ENCODE measurements at places on chromosomes 7 and 10. TPM values are rescaled to one million over a fixed set of nuclear protein-coding genes. Genes with fewer than 3 reads are reported as not detected.

GRCh38 chr10:75209921-75210281 lies 695 bp upstream of the VDAC2 start:
- peak; percentile 96 for DNase-seq

GRCh38 chr7:150719960-150720891 lies 3.8 kb downstream of the GIMAP1 start:
- DNase-seq, result no peak

GRCh38 chr7:108245523-108246226 lies 115.5 kb upstream of the LAMB4 start:
- no peak for DNase-seq

- DNase-seq, result no peak
These were observed 11.3 kb downstream of the BMI1 start for GRCh38 chr10:22332116-22332692.

DNA sequence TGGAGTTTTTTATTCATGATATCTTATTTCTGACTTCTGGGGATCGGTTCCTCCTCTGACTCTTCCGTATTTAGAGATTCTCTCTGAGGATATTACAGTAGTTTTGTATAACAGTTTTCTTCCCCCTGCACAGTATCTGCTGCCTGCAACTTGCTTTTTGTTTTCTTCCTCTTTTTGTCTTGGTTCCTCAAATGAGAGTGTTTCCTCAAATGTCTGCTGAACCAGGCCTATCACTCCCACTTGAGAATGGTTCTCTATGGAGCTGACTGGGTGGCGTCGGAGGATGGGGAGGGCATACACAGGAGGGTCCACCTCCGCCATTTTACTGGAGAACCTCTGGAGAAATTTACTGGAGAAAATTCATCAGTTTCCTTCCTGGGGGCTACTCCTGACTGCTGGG lies 27.7 kb downstream of the ARHGAP22 start:
- DNase-seq, result no peak

GRCh38 chr10:106987362-106987761 lies 177.1 kb downstream of the SORCS1 start:
- no peak for DNase-seq

GRCh38 chr7:26667514-26668133 lies 196.8 kb downstream of the SKAP2 start:
- DNase-seq, result no peak

DNA sequence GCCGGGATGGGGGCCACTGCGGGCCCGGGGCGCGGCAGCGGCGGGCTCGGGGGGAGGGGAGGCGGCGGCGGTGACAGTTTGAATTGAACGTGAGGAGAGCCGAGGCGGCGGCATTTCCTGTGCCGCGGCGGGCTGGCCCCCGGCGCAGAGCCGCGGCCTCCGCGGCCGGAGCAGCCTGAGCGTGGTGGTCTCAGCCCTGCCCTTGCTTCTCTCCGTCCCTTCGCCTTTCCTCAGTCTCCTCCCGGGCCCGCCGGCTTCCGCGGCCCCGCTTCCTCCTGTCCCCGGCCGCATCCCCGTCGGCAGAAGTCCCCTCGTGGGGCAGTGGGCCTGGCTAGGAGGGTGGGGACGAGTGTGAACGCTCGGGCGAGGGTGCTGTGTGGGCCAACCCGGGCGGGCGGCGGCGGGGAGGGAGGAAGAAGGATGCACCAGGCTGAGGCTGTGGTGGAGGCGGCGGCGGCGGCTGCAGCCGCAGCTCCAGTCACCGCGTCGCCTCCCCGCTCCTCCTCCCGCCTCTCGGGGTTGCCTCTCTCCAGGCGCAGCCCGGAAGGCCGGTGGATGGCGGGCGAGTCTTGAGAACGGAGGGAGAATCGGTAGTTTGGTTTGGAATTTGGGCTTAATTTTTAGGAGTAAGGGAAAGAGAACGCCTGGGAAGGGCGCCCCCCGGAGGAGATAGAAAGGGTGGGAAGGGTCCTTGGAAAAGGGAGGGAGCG lies 690 bp downstream of the SEPTIN7 start:
- DNase-seq, result peak; percentile 91

DNA sequence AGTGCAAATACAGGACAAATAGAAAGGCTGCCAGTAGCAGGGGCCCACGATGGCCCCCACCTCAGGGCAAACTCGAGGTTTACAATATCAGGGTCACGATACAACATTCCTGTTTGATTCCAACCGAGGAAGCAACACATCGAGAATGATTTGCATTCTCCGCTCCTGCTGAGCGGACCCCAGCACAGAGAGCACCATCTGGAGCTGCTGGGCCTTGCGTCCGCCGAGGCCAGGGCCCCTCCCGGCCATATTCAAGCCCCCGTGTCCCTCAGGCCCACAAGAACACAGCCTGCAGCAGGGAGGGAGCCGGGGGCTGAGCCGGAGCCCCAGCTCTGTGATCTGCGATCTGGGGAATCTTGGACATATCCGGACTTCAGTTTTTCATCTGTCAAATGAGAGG lies 84.3 kb downstream of the PRKAG2 start:
- DNase-seq, result peak; percentile 70

GRCh38 chr7:79515358-79515757 lies 61.9 kb upstream of the MAGI2 start:
- DNase-seq, result no peak

DNA sequence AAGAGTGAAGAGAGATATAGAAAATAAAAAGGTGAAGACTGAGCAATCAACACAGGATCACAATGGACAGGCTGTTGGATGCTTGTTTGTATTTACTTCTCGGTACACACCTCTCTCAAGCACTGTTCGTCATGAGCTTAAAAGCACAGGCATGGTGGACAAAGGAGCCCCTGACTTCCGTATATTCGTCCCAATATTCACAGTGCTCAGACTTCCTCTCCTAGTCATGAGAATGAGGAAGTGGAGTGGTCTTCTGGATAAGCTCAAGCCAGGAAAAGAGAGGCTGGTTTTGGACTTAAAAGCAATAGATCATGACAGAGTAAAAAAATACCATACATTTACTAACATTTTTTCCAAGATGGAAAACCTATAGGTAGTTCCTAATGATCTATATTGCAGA lies 172.5 kb downstream of the SORCS1 start:
- DNase-seq, result no peak

- DNase-seq, result no peak
These were observed 61.2 kb downstream of the PCLO start for GRCh38 chr7:83101530-83101929.

GRCh38 chr10:99583687-99584086 lies 36.6 kb downstream of the SLC25A28 start:
- DNase-seq, result no peak

DNA sequence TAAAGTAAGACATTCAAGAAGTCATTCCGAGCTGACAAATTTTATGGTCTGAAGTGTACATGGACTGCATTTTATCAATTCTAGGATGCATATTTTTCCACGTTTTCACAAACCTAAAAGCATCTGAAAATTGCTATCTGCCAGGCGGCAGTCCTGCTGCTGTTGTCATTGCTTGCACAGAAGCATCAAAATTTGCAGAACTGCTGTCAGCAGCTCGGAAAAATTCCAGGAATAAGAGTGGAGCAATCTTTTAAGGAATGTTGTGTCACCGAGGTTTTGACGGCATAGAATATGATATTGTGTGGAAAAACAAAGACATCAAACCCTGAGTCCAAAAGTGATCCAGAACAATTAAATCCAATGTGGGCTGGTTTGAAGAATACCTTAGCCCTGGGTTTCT lies 61.4 kb downstream of the CHCHD3 start:
- DNase-seq, result no peak

- no peak for DNase-seq
These were observed 546.7 kb downstream of the REEP3 start for GRCh38 chr10:64067859-64068258.

DNA sequence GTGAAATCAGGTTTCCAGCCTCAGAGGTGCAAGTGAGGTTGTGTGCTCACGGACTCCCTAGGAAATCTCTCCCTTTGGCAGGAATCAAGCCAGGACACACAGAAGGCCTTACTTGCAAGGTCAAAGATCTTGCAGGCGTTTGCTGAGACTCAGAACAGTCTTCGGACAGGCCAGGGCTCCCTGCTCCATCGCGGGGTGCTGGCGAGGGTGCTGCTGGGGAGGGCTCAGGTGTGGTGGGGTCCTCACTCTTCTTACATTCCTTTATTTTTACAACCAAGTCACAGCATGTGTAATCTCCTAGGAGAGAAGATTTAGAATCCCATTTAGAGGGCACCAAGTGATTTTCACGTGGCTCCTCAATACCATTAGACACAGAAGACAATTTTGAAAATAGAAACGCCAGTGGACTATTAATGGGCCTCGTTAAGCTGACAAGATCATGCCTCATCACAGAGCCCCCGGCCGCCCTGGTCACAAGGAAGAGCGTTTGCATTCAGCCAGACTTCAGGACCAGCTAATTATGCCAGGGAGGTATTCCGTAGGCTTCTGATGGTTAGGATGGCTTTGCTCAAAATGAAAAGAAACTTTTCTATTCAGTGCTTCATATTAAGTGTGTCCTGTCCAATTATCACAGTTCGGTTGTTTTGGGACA lies 73.1 kb upstream of the ADAM12 start:
- DNase-seq, result no peak

DNA sequence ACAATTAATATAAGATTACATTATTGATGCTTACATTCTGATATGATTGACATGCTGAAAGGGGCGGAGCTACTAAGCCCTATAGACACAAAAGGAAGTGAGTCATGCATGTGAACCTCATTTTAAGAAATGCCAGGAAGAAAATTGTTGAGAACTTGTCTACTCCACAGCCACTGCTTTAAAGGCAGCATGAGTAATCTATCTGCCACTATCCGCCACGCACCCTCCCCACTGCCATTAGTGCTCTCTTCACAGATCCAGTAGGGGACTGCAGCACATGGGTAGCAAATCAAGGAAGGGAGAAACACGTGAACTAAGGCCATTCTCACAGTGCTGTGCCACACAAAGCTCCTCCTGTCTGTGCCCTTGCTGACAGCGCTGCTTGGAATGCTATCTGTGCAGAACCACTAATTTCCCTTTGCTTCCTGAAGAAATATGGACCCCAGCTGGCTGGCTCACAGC lies 524.8 kb downstream of the GRM8 start:
- no peak for DNase-seq

GRCh38 chr7:68457481-68457880 lies 1140.8 kb upstream of the AUTS2 start:
- no peak for DNase-seq

DNA sequence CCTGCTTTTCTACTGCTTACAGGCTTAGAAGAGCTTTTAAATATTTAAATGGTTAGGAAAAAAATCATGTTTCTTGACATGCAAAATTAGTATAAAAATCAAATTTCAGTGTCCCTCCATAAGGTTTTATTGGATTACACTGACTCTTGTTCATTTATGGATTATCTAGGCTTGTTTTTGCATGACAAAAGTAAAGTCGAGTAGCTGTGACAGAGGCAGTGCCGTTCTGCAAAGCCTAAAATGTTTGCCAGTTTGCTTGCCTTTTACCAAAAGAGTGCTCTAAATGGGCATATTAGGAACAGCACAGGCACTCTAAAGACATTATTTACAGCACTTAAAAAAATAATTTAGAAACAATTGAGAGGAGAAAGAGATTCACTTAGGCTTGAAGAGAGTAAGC lies 139.6 kb downstream of the TSPAN12 start:
- no peak for DNase-seq

- DNase-seq, result peak; percentile 93
These were observed 481.5 kb upstream of the AKR1E2 start for GRCh38 chr10:4344492-4344994.

The CCDC146 gene
- 12.7 TPM for total RNA-seq

The ADAM22 gene
- 11.5 TPM for total RNA-seq

The ADIRF gene
- 212 TPM for total RNA-seq

The OR2A7 gene
- total RNA-seq, result 1.4 TPM

The PAPSS2 gene
- total RNA-seq, result 30.9 TPM

The IL6 gene
- 2.4 TPM for total RNA-seq

All from posterior vena cava (tissue), 2 donors.